Central memory CD8-positive, alpha-beta T cell (primary cell): ENCODE measurements at places on chromosomes 3 and 15.

DNA sequence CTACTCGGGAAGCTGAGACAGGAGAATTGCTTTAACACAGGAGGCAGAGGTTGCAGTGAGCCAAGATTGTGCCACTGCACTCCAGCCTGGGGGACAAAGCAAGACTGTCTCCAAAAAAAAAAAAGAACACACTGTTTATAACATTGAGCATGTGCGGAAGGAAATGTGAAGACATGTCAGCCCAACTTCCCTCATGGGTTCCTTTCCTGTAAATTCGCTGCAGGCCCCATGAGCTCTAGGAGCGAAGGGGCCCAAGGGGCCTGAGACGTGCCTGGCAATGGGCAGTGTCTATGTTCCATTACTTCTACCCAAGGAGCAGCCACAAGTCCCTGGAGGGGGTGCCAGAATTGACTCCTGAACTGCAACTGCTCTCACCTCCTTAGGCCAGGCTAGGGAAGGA is 3.2 kb downstream of the PFKFB4 start:
- H3K27ac ChIP-seq, result no peak overlapping the region
- DNase-seq, result no peak
- no peak overlapping the region for H3K4me3 ChIP-seq

- H3K27ac ChIP-seq, result no peak overlapping the region
- H3K27me3 ChIP-seq, result no peaks in the 10 kb centered on the region
- no peak for DNase-seq
- peaks cover 27% of the 10 kb centered on the region for H3K36me3 ChIP-seq
Observed at GRCh38 chr15:89114990-89115389, 26.7 kb downstream of the ABHD2 start.

DNA sequence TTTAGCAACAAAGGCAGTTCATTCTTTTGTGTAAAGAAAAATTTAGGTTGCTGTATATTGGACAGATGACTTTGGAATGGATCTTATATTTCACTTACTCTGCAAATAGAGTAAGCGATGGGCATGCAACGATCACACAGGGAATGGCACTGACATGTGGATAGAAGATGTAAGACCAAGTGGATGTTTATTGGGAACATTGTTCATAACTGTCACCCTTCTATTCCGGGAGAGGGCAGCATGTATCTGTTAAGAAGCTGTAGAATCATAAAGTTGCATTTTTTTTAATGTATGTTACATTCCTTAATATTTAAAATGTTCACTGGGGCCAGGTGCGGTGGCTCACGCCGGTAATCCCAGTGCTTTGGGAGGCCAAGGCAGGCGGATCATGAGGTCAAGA is 41.2 kb downstream of the HPS3 start:
- no peak overlapping the region for H3K27ac ChIP-seq
- H3K4me1 ChIP-seq, result peaks cover 17% of the 10 kb centered on the region

DNA sequence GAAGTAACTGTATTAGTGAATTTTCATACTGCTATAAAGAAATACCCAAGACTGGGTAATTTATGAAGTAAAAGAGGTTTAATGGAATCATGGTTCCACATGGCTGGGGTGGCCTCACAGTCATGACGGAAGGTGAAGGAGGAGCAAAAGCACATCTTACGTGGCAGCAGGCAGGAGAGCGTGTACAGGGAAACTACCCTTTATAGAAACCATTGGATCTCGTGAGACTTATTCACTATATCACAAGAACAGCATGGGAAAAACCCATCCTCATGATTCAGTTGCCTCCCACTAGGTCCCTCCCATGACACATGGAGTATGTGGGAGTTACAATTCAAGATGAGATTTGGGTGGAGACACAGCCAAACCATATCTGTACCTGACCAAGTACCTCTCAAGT is 812.3 kb upstream of the ALCAM start:
- no peaks in the 10 kb centered on the region for H3K27me3 ChIP-seq
- no peaks in the 10 kb centered on the region for H3K36me3 ChIP-seq
- H3K4me1 ChIP-seq, result no peaks in the 10 kb centered on the region
- DNase-seq, result no peak

DNA sequence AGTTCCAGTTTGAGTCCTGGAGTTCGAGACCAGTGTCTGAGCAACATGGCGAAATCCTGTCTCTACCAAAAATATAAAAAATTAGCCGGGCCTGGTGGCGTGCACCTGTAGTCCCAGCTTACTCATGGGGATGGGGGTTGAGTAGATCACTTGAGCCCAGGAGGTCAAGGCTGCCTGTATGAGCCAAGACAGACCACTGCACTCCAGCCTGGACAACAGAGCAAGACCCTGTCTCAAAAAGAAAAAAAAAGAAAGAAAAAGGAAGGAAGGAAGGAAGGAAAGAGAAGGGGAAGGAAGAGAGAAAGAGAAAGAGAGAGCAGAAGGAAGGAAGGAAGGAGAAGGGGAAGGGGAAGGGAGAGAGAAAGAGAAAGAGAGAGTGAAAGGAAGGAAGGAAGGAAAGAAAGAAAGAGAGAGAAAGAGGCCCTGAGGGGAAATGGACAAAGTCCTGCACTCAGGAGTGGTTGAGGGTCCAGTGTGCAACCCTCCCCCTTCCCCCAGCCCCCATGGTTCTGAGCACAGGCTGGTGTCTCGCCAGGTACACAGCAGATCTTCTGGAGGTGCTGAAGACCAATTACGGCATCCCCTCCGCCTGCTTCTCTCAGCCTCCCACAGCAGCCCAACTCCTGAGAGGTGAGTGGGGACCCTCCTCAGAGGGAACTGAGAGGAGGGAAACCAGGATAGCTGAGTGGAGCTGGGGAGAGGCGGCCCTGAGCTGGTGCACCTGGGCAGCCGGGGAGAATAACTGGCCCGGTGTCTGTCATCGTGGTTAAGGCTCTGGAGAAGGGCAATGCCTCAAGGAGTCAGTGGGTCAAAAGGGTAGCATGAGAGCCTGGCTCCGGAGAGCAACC is 1.2 kb downstream of the SLC51A start:
- H3K27ac ChIP-seq, result no peak overlapping the region
- DNase-seq, result no peak
- H3K4me3 ChIP-seq, result peak overlapping the region; percentile 6
- no peaks in the 10 kb centered on the region for H3K36me3 ChIP-seq

- no peak for DNase-seq
- no peak overlapping the region for H3K4me3 ChIP-seq
- no peaks in the 10 kb centered on the region for H3K36me3 ChIP-seq
- no peak overlapping the region for H3K27ac ChIP-seq
- peaks cover 47% of the 10 kb centered on the region for H3K27me3 ChIP-seq
Observed at GRCh38 chr3:12114251-12114650, 44.5 kb downstream of the TIMP4 start.

DNA sequence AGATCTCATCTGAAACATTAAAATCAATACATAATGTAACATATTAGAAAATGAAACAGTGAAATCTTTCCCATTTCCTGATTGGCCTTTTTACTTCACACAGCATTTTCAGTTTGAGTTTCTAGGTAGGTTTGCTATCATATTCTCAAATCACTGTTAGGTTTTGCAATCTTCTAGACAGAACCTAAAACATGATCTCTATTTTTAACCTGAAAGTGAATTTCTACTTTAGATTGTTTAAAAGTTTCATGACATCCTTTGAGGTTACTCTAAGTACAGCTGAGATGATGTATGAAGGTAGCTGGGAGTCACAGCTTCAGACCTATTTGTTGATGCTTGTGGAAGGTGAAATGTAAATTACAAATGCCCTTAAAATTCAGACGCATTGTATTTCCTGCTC is 118.4 kb upstream of the GPR149 start:
- no peak overlapping the region for H3K27ac ChIP-seq
- H3K27me3 ChIP-seq, result no peaks in the 10 kb centered on the region
- H3K36me3 ChIP-seq, result no peaks in the 10 kb centered on the region
- no peak overlapping the region for H3K4me3 ChIP-seq

- no peak overlapping the region for H3K4me3 ChIP-seq
- no peak overlapping the region for H3K27ac ChIP-seq
- H3K27me3 ChIP-seq, result no peaks in the 10 kb centered on the region
Observed at GRCh38 chr3:24485511-24485910, 9.1 kb downstream of the THRB start.

DNA sequence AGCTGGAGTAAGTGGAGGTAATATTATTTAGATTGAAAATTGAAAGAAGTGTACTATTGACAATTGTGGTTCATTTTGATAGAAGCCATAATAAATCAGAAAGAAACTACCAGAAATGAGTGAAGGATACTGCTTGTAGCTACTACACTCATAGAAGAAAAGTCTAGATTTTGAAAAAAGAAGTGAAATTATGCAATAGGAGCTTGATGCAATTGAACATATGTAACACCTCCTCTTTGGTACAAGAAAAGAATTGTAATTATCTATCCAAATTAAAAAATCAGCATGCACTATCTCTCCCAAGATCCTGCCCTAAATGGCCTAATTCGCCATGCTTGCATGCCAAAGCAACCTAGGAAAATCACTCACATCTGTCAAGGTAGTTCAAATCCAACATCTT is 51.1 kb upstream of the CD200R1L start:
- DNase-seq, result no peak
- no peaks in the 10 kb centered on the region for H3K27me3 ChIP-seq

DNA sequence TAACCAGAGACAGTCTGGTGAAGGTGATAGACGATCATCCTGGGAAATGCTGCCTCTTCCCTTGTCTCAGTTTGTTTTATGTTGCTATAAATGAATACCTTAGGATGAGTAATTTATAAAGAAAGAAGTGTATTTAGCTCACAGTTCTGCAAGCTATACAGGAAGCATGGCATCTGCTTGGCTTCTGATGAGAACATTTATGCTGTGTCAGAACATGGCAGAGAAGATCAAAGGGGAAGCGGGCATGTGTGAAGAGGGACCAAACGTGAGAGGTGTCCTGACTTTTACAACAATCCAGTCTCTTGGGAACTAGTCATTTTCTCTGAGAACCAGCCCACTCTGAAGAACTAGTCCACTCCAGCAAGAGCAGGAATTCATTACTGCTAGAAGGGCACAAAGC is 9.6 kb downstream of the CMC1 start:
- H3K36me3 ChIP-seq, result peaks cover 9% of the 10 kb centered on the region
- H3K4me3 ChIP-seq, result peak overlapping the region; percentile 41
- H3K4me1 ChIP-seq, result peaks cover 78% of the 10 kb centered on the region
- DNase-seq, result no peak

DNA sequence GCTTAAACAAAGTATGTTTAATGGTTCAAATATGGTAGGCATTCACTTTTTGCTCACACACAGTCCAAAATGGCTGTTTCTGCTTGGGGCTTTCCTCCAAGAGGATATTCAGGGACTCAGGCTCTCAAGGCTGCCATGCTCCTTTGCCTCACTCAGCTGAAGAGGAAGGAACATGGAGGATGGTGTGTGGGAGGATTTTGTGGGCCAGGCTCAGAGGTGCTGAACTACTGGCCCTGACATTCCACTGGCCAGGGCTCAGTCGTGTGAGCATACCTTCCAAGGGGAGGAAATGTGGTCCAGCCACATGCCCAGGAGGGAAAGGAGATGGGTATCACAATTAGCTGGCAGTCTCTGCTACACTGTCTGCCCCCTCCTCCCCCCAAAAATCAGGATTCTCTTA is 8.7 kb downstream of the PXYLP1 start:
- H3K36me3 ChIP-seq, result no peaks in the 10 kb centered on the region
- DNase-seq, result no peak
- H3K27me3 ChIP-seq, result no peaks in the 10 kb centered on the region
- no peak overlapping the region for H3K27ac ChIP-seq

DNA sequence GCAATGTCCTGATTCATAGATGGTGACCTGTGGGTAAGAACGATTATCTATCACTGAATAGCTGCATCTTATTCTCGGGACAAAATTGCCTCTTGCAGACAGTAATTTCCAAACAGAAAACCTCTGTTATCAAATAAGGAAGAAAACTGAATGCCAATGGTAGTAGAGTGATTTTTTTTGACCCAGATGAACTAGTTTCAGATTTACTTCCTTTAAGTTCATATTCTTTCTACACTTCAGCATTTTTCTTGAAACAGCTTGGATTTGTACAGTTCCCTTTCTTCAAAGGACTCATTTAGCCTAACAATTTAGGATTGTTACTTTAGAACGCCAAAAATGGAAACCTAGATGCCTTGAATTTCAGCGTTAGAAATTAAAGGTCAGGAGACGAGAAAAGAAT is 14.6 kb downstream of the ETV5 start:
- peaks cover 99% of the 10 kb centered on the region for H3K27me3 ChIP-seq
- H3K27ac ChIP-seq, result no peak overlapping the region
- DNase-seq, result no peak
- no peaks in the 10 kb centered on the region for H3K4me1 ChIP-seq
- no peaks in the 10 kb centered on the region for H3K36me3 ChIP-seq
- H3K4me3 ChIP-seq, result no peak overlapping the region

DNA sequence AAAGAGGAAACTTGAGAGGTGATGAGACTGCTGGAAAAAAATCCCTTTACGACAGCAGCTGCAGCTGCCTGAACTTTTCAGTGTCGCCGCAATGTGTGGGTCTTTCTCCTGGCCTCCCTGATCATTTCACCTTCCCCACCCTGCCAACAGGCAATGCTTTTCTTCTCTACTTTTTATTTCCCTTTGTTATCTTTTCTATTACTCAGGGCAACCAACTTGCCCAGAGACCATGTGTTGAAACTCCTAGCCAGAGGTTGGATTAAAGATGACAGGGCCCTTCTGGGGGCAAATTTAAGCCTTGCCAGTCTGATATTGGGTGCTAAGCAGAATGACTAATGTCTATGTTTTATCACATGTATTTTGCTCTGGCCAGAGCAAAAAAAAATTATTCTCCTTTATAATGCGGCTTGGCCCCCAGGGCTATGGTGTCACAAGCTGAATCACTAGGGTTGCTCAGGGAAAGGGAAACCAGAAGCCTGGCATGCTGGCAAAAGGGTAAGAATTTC is 51.5 kb upstream of the CFAP20DC start:
- peaks cover 44% of the 10 kb centered on the region for H3K27me3 ChIP-seq
- DNase-seq, result no peak
- no peak overlapping the region for H3K4me3 ChIP-seq
- no peak overlapping the region for H3K27ac ChIP-seq
- H3K36me3 ChIP-seq, result no peaks in the 10 kb centered on the region

DNA sequence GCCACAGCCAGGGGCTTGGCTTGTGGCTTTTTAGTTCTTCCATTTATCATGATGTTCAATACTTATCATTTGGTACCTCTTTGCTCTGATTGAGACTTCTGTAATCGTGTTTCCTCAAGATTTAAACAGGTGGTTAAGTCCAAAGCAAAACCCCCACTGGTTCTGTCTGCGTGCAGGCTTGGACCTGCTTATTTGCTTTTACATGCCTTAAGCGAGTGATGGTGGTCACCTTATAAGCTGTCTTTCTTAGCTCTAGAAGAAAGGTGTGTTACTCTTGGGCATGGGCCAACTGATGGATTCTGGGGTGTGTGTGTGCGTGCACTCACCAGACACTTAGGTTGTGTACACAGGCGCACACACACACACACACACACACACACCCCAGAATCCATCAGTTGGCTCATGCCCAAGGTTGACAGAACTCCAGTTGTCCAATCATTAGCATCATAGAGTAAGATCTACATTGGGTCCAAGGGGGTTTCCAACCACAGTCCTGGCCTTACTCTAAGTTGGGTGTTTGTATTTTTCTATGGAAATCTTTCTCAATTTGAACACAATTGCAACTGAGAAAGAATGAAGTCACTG is 1.2 kb downstream of the MYZAP start:
- H3K27ac ChIP-seq, result no peak overlapping the region
- peaks cover 63% of the 10 kb centered on the region for H3K27me3 ChIP-seq
- no peak for DNase-seq
- H3K4me1 ChIP-seq, result no peaks in the 10 kb centered on the region

GRCh38 chr3:38165722-38166387 is 518 bp downstream of the OXSR1 start:
- H3K4me3 ChIP-seq, result peak overlapping the region; percentile 94
- H3K4me1 ChIP-seq, result peaks cover 49% of the 10 kb centered on the region
- no peak for DNase-seq
- peak overlapping the region; percentile 99 for H3K27ac ChIP-seq
- H3K27me3 ChIP-seq, result no peaks in the 10 kb centered on the region
